Bone marrow (tissue), 2 donors: ENCODE measurements at places on chromosomes 2 and 18.

GRCh38 chr2:120887741-120888231, 152.1 kb downstream of the GLI2 start:
- no peak for DNase-seq

GRCh38 chr2:143524559-143525401, 395.6 kb downstream of the ARHGAP15 start:
- no peak for DNase-seq

GRCh38 chr2:134261398-134262131, 7.7 kb downstream of the MGAT5 start:
- DNase-seq = no peak

- no peak for DNase-seq
These were observed 56.6 kb upstream of the SLC1A4 start for GRCh38 chr2:64932371-64933216.

DNA sequence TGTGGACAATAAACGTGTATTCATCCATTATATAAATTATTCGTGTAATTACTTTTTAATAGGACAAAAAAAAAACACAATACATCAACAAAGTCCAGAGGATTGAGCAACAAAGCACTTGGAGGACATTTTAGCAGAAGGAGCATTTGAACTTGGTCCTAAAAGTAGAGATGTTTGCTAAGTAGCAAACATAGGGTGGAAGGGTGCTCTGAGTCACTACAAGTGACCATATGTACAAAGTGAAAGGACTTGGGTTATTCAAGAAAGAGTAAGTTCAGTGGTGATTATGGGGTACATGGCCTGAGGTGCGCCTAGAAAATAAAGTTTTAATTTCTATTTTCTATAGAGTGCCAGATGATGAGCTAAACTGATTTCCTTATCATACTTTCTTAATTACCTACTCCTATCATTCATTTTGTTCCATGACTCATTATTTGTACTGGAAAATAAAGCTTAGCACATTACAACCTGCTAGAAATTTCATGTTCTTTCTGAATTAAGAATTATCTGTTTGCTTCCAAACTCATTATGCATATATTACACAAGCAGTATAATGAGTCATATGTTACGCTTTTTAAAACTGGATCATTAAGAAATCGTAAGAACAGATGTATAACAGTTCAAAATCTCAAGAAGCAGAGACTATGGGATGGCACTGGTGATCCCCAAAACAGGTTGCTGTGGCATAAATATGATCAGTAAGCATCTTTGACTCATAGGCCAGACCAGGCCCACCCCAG, 13.1 kb upstream of the PPP1R1C start:
- DNase-seq = no peak

DNA sequence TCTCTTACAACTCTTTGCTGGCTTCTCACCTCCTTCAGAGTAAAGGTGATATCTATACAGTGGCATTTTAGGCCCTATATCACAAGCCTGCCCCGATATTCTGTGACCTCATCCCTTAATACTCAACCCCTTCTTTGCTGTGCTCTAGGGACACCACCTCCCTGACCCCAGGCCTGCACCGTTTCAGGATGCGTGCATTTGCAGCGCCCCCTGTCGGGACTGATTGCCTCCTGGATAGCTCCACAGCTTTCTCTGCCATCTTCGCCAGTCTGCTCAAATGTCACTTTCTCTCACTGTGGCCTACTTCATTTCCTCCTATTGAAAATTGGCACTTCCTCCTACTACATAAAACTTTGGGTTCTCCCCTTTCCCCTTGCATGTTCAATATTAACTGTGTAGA, 289.6 kb downstream of the SOCS6 start:
- no peak for DNase-seq

DNA sequence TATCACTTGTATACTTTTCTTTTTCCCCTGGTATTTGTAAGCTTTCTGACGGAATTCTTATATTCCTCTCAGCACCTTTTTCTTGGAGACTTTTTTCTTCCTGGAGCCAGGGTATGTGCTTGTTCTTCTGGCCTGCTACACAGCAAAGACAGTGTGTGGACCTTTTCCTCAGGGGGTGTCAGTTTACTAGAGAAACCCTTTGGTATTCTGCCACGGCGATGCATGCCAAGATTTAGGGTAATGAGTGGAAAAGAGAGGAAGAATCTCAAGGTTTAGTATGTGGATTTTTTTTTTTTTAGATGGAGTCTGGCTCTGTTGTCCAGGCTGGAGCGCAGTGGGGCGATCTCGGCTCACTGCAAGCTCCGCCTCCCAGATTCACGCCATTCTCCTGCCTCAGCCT, 152.2 kb downstream of the PHLPP1 start:
- DNase-seq = no peak

DNA sequence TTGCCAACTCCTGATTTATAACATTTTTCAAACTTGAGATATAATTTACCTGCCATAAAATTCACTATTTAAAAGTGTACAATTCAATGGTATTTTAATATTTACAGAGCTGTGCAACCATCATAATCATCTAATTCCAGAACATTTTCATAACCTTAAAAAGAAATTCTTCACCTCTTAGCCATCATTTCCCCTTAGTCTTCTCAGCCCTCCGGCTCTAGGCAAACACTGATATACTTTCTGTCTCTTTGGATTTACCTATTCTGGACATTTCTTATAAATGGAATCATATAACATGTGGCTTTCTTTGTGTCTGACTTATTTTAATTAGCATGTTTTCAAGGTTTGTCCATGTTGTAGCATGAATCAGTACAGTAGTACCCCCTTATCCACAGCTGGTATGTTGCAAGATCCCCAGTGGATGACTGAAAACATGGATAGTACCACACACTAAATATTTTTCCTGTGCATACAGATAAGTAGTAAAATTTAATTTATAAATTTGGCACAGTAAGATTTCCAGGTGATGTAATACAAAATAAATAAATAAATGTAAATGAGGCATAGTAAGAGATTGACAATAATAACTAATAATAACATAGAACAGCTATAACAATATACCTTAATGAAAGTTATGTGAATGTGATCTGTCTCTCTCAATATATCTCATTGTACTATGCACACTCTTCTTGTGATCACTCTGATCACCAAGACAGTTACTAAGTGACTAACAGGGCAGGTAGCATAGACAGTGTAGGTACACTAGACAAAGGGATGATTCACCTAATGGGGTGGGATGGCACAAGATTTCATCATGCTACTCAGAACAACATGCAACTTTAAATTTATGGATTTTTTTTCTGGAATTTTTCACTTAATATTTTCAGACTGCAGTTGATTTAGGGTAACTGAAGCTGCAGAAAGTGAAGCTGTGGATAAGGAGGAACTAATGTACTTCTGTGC, 73.1 kb downstream of the RAB3GAP1 start:
- DNase-seq = no peak

GRCh38 chr2:97740590-97741182, 27.3 kb downstream of the ZAP70 start:
- DNase-seq = no peak

DNA sequence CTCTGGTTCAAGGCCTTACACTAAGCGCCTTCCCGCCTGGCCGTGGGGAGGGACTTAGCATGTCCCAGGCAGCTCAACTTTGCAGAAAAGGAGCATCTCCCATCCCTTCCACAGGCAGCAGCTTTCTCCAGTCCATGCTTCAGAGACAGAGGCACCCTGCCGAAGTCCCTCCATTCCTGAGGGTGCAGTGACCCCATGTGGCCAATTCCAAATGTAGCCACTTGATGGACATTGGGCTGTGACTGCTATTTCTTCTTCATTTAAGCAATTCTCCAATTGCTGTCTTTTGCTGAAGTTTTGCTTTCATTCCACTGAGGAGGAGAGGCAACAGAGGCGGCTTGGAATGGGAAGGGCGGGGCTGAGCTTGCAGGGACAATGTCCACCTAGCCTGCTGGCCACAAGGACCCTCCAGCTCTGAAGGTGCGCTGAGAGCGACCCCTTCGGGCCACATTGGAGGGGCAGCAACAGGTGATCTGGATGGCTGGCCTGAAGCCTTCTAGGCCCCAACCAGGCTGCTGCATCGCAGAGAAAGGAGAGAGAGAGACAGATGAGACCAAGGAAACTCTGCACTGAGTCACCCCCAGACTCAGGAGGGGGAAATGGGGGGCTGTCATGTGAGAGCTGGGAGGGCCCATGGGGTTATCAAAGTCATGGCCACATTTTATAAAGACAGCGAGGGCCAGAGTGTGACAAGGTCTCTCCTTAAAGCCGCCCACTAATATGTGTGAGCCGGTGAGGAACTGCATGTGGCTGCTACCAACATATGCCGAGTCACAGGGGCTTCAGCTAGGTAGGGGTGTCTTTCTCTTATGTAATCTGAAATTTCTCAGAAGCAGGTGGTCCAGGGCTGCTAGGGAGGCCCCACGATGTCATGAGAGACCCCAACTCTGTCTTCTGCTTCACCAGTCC, 61.3 kb downstream of the LONRF2 start:
- DNase-seq = no peak

- DNase-seq = no peak
These were observed 328.2 kb upstream of the COL3A1 start for GRCh38 chr2:188645986-188646385.

- no peak for DNase-seq
These were observed 293.7 kb upstream of the HDAC4 start for GRCh38 chr2:239694487-239694886.

DNA sequence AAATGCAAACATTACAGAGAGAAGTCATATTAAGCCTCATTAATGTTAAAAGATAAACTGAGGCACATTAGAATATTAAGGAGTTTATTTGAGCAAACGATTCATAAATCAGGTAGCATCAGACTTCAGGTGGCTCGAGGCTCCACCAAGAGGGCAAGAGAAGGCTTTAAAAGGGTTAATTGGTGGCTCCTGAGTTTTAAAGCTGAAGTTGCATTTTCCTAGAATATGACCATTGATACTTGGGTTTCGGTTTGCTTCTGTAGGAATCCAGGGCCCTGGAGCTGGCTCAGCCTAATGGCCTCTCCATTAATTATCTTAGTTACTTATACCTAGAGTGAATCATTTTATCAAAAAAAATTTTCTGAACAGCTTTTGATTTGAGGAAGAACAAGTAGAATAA, 123.7 kb upstream of the NABP1 start:
- DNase-seq = no peak

- no peak for DNase-seq
These were observed 842.2 kb downstream of the CNTNAP5 start for GRCh38 chr2:124867247-124867646.

GRCh38 chr2:238225911-238226697, 13.7 kb downstream of the HES6 start:
- no peak for DNase-seq

DNA sequence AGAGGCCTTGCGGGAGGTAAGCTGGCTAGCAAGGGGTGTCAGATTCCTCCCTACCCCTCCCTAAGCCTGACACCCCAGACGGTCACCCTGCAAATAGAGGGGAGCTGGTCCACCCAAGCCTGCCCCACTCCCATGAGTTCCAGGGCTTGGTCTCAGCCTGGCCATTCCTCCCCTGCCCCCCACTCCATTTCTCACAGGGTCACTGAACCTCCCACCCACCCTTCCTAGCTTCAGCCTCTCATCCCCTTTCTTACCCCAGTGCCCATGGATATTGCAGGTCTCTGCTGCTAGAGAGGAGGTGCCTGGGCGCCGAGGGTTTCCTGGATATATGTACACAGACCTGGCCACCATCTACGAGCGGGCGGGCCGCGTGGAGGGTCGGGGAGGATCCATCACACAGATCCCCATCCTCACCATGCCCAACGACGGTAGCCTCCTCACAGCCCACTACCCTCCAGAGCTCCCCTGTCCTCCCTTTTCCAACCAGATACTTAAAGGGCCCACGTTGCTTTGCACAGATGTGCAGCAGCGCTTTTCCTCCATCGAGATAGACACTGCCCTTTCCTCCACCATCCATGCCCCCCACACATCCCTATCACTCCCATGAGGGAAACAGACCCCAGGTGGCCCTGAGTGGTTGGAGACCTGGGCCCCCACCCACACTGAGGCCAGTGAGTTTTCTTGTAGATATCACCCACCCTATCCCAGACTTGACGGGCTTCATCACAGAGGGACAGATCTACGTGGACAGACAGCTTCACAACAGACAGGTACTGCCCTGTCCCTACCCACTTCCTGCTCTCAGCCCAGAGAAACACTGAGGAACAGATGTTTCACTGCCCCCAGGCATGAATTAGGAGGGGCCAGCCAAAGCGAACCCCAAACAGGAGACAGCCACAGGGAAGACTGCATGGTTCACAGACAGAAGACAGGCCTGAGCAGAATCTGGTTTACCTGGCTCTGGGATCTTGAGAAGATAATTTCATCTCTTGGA, 15.2 kb upstream of the ANKRD53 start:
- no peak for DNase-seq

- DNase-seq = no peak
These were observed 133.8 kb upstream of the NRXN1 start for GRCh38 chr2:51165534-51166260.

- DNase-seq = no peak
These were observed 83.2 kb downstream of the PPP1R1C start for GRCh38 chr2:182068811-182069210.

DNA sequence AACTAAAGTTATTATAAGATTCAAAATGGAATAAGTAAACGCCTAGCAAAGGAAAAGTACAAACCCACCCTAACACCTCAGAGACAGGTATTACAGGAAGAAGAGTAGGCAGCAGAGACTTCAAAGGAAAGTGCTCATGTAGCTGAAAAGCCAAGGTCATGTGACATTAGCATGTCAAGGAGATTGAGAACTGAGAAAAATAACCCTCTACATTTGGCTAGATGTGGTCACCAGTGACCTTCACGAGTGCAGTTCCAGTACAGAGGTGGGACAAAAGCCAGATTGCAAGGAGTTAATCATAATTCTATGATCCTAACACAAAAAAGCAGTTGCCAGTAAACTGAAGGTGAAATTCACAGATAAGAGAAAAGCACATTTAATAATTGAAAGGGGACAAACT, 252.7 kb downstream of the ZEB2 start:
- DNase-seq = no peak

DNA sequence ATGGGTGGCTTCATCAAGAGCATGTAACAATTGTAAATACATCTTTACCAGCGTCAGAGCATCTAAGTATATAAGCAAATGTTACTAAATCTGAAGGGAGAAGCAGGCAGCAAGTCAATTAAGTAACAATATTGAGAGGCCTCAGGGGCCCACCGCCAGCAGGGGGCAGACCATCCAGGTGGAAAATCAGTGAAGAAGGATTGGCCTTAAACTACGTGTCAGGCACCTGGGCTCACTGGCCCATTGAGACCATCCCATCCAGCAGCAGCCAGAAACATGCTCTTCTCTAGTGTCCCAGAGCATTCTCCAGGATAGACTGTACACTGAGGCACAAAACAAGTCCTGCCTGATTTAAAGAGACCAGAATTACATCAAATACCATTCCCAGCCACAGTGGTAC, 96.2 kb upstream of the SNTG2 start:
- no peak for DNase-seq

GRCh38 chr2:25297738-25298137, 44.0 kb downstream of the DNMT3A start:
- no peak for DNase-seq

DNA sequence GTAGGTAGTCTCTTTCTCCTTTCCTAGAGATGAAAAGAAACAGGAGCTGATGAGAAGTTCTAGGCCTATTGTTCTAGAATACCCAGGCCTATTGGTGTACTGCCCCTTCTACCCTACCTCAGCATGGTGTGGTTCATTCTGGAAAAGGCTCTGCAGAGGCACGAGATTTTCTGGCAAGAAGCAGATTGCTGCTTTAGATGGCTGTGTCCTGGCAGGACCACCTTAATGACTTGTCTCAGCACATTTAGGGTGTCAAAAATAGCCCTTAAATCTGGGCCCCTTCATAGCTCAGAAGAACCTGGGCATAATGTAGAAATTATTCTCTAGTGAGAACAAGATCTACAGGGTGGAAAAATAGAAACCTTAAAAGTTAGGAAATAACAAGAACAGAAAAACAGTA, 87.9 kb downstream of the BCL2L11 start:
- no peak for DNase-seq
